ENCODE measurements at places on chromosomes 3 and 15.

GRCh38 chr3:131151-131888 is 65.2 kb upstream of the CHL1 start:
- DNase-seq: peak; percentile 37

DNA sequence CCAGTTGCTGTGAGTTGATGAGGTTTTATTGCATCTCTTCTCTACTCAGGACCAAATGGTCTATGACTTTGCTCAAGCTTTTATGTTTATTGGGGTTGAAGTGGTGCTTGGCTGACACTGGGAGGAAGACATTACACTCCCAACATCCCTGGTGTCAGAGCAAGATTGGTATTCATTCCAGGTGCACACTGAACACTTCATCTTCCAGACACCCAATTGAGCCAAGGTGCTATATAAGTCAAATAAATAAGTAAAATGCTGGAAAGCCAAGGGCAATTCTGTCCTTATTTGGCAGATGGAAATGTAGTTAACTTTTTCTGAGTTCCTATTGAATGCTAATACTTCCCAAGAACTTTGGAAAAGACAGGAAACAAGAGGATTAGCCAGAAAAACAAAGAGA is 53.2 kb upstream of the CDV3 start:
- no peak for DNase-seq

DNA sequence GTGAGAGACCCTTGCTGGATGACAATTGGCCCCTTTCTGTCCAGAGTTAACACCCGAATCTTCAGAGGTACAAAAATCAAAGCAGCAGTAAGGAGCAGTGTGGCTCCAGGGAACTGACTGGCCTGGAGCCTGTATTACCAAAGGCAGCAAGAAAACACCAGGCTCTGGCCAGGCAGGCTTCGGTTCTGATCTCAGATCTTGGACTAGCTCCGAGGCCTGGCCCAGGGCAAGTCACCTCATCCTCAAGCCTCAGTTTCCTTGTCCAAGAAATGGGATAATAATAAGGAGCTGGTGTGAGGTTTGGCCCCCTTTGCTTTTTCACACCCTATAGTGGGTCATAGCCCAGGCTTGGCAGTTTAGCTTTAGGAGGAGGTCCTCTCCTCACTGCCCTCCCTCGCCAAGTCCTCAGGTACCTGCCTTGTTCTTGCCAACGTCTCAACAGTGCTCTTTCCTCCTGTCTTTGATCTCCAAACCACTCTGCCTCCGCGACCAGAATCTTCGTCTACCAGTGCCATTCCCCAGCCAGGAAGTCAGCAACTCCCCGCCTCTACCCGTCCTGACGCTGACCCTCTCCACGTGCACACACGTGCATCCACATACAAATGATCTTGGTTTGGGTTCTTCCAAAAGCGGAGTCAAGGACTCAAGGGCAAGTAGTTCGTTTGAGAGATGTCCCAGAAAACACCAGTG is 82.6 kb upstream of the TLE3 start:
- no peak for DNase-seq

- DNase-seq: no peak
These were observed 8.6 kb upstream of the NME9 start for GRCh38 chr3:138338244-138338643.

- peak; percentile 76 for DNase-seq
These were observed 235.6 kb downstream of the CLSTN2 start for GRCh38 chr3:140170612-140171011.

- no peak for DNase-seq
These were observed 8.0 kb upstream of the COL6A6 start for GRCh38 chr3:130509008-130509407.

- DNase-seq: no peak
These were observed 2.7 kb upstream of the CSTA start for GRCh38 chr3:122322095-122323075.

GRCh38 chr3:167998253-167998652 is 97.5 kb downstream of the GOLIM4 start:
- DNase-seq: no peak

DNA sequence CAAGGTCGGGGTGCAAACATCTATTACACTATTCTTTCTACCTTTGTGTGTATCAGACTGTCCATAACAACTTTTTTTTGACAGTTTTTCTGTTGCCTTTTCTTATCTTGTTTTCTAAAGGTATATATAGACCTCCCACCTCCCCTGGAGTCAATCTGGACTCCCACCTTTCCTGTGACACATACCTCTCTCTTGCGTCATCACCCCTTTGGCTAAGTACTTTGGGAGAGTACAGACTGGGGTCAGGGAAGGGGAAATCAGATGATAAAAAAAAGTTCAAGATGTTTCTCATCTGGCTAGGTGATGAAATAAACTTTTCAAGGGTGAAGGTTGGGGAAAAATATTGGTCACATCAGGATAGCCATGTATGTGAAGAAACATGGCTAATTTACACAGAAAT is 17.2 kb downstream of the TSPAN3 start:
- DNase-seq: no peak

DNA sequence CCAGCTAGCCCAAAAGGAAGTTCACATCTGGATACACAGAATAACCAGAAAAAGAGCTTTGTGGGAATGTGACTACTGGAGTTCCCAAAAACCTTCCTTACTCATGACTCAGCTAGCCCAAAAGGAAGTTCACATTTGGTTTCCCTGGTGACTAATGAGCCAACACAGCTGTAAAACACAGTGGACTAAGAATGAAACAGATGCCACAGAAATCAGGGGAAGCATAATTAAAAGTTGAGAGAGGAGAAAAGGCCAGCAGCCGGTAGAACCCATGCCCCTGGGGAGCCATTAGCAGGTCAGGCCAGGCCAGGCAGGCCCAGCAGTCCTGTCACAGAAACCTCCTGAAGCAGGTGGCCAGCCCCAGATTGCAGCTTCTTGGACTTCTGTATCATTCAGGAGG is 130.3 kb downstream of the GHSR start:
- peak; percentile 36 for DNase-seq

DNA sequence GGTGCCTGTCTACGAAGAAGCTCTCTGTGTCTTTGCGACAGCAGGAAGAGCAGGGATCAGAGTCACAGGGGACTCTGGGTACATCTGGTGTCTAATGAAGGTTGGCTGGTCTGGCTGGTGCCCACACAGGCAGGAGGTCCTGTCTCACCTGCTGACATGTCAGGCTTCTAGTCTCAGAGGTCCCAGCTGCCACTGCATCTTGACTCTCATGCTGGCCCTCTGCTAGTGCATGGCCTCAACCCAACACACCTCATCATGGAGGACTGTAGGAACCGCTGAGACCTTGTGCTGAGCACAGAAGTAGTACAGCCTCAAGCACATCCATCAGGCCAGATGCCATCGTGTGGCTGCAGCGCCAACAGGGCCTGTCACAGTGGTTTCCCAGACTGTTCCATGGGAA is 206.1 kb upstream of the NR2F2 start:
- DNase-seq: no peak

- no peak for DNase-seq
These were observed 130.3 kb downstream of the NR1I2 start for GRCh38 chr3:119912220-119912619.
